ENCODE measurements at places on chromosomes 13 and 19. TPM values are rescaled to one million over a fixed set of nuclear protein-coding genes. Genes with fewer than 3 reads are reported as not detected.

The ALOX5AP gene
- 198 TPM for polyA plus RNA-seq

The MAG gene
- 0.31 TPM for polyA plus RNA-seq

The ZNF112 gene
- not detected for polyA plus RNA-seq

The PRSS57 gene
- not detected for polyA plus RNA-seq

The NDUFS7 gene
- 232 TPM for polyA plus RNA-seq

The ATP1A3 gene
- polyA plus RNA-seq = 2.7 TPM

The PRTN3 gene
- not detected for polyA plus RNA-seq

The KLK15 gene
- not detected for polyA plus RNA-seq

The F10 gene
- not detected for polyA plus RNA-seq

The SLC6A16 gene
- polyA plus RNA-seq = 1.6 TPM

The TRPC4 gene
- polyA plus RNA-seq = not detected

The THSD8 gene
- not detected for polyA plus RNA-seq

The PLIN4 gene
- polyA plus RNA-seq = 0.11 TPM

The NTN5 gene
- 0.59 TPM for polyA plus RNA-seq

The ATP4A gene
- polyA plus RNA-seq = not detected

The TPT1 gene
- 4,894 TPM for polyA plus RNA-seq

The SKA3 gene
- not detected for polyA plus RNA-seq

The PRR36 gene
- 0.12 TPM for polyA plus RNA-seq
